CD4-positive, alpha-beta T cell (primary cell): ENCODE measurements at places on chromosomes 2 and 18.

GRCh38 chr2:71813807-71814470 is 333.7 kb downstream of the CYP26B1 start:
- DNase-seq: no peak

DNA sequence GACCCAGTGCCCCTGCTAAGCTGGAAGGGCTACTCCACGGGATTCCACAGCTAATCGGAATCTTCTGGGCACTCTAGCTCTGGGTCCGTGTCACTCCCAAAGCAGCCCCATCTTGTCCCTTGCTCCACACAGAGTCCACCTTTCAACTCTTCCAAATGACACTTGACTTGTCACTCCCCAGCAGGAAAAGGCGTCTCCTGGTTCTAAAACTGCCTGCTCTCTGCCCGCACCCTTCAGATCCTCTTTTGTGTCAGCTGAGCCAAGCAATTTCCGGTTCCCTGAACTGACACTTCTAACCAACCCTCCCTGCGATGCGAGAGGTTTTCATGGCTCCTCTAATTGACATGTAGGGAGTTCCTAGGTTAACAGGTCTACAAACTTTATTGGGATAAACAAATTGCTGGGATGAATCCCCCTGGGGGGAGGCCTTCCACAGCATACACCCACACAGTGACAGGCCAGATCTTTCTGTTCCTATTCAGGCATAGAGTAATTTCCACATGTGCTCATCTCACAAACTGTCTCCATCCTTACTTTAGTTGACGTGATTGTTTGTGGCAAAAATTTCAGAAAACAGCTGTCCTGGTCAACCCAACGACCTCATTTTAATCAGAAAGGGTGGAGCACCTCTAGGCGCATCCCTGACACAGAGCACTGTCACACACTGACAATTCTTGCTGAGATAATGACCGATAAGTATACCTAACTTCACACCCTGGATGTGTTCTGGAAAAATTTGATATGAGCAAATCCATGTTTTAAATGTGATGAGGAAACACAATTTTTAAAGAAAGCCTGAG is 104.9 kb downstream of the RBMS1 start:
- DNase-seq: peak; percentile 67

GRCh38 chr2:36361396-36361795 is 5.8 kb downstream of the CRIM1 start:
- no peak for DNase-seq

GRCh38 chr18:75134611-75134975 is 74.3 kb downstream of the PTGR3 start:
- no peak for DNase-seq

- DNase-seq: no peak
Observed at GRCh38 chr2:120887320-120887697, 151.6 kb downstream of the GLI2 start.

DNA sequence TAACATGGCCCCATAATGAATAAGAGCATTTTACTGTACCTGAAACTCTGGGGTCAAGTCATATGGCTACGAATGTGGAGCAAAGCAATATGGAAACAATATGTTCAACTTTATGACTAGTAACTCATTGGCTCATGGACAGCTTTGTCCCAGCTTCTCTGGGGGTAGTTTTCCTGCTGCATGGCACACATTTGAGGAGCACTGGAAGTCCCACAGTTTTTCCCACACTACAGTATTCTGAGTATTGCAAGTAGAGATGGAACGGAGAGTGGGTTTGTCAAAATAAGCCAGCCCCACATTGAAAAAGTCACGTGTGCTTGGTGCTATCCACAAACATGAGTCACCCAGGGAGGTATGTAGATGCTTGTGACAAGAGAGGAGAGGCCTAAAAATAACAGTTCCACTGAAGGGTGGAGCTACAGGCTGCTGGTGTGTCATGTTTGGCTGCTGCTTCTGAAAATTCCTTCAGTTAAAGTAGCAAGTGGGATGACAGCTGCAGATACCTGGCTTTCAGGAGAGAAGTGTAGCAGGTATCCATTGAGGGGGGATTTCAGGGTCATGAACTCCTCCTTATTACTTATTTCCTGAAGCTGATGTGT is 48.2 kb upstream of the CTAGE1 start:
- DNase-seq: no peak

- DNase-seq: no peak
Observed at GRCh38 chr2:138601458-138602165, 100.0 kb downstream of the SPOPL start.

- peak; percentile 37 for DNase-seq
Observed at GRCh38 chr2:151437630-151438029, 27.9 kb downstream of the RIF1 start.

- no peak for DNase-seq
Observed at GRCh38 chr2:65214843-65215242, 12.8 kb upstream of the ACTR2 start.

DNA sequence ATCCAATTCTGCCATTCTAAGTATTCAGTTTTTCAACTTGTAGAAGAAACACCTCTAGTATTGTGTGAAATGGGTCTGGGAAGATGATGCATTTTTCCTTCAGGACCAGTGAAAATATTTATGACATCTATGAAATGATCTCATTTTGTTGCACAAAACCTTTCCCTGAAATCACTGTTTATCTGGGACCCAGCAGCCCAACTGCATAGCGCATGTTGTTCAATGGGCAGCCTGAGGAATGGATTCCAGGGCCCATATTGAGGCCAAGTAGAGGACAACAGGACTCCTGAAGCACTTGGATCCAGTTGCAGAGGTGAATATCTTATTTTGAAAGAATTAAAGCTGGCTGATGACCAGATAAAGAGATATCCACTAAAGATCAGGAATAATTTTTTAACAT is 7.3 kb downstream of the RBMS1 start:
- DNase-seq: no peak

DNA sequence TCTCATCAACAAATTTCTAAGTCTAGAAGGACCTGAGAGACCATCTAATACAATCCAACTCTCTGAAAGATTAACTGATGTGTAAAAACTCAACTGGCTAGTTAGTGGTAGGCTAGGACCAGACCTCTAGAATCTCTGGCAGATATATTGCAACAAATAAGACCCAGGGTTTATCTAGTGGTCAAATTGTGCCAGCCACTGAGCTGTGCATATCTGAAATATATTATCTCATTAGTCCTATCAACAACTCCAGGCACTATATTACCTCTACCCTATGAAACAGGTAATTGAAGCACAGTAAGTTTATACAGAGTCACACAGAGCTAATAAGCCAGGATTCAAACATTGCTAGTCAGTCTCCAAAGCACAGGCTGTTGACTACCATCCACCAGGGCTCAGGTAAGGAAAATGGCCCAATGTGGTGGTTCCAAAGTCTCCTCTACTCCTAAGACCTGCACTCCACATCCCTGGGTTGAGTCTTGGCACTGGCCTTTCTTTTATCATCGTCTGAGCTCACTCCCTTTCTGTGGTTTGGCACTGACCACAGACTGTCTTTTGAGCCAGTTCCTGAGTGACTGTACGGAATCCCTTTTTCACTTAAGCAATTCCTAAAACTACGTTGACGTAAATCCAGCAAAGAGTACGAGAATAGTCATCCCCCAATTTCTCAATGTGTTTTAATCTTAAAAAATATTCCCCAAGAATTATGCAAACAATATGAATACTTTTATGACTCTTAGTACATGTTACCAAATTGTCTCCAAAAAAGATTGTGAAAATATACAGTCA is 11.9 kb upstream of the PID1 start:
- DNase-seq: no peak

DNA sequence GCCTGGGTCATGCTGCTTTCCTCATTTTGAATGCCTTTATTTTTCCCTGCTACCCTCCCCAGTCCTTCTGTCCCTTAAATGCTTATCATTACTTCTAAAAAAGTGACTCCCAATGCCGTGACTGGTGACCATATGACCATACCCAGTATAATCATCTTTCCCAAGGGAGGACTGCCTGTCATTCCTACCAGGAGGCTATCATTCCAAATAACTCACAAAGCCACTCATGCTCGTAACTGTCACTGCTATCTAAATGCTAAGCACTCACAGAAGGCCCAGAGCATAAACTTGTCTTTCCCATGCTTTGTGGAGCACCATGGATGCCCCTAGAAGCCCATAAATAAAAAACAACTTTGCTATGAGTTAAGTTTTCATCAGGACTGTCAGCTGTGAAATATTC is 38.7 kb upstream of the CREB1 start:
- no peak for DNase-seq

DNA sequence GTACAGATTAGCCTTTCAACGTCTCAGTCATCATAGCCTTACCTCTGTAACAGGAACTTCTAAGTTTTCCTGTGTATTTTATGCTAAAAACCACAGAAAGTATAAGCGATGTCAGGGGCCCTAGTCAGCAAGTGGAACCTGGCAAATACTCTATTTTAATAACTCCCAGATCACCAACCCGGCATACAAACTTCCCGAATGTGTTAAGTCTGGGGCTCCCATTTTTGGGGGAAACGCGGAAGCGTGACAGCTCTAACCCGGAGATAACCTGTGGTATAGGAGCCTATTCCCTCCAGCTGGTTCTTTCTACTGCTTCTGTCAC is 574 bp downstream of the NIFK start:
- DNase-seq: no peak

DNA sequence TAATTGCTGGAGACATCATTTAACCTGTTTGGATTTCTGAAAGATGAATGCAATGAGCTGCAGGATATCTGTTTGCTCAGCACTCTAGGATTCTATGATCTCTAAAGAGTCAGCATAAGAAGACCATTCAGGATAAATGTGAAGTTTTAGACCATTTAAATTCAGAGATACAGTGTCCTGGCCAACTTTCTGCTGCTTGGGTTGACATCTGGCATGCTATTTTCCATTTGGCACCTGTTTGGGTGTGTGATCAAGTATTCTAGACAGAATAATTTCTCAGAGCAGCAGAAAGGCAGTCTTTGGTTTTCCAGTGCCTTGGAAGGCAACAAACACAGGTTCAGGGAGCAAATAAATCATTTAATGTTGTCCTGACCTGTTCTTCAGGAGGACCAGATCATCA is 144.8 kb upstream of the NDUFV2 start:
- no peak for DNase-seq

DNA sequence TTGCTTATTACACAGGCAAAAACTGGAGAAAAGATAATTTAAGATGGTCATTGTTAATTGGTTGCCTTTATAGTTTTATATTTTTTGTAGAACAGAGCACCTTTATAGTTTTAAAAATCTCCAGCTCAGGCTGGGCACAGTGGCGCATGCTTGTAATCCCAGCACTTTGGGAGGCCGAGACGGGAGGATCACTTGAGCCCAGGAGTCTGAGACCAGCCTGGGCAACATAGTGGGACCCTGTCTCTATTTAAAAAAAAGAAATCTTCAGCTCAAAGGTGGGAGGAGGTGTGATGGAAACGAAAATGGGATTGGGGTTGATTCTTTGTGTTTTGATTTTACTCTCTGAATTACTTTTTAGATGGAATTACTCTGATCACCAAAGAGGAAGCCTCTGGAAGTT is 85.4 kb downstream of the XRCC5 start:
- DNase-seq: no peak

DNA sequence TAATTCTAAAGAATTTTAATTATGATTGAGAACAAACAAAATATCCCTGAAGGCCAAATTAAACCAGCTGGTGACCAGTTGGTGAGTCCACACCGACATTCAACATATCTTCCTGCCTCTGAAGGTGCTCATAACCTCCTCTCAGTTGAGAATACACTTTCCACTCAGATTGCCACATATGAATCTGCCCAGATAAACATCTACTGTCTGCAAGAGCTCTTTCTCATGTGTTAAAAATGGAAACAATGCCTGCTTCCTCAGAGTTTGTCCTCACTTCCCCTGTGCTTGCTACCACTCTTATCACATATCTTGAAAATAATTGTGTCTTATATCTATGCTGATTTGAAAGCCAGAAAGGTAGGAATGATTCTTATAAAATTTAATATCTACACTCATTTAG is 177.7 kb upstream of the GULP1 start:
- DNase-seq: no peak

DNA sequence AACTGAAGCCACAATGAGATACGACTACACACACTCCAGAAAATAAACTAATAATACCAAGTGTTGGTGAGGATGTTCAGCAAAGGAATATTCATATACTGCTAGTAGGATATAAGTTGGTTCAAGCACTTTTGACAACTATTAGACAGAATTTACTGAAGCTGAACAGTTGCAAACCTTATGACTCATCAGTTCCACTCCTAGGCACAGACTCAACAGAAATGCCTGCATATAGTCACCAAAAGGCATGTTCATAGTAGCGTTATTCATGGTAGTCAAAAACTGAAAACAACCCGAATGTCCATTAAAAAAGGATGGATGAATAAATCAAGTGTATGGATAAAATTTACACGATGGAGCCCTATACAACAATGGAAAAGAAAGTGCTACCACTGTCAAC is 232.0 kb downstream of the ANAPC1 start:
- no peak for DNase-seq

DNA sequence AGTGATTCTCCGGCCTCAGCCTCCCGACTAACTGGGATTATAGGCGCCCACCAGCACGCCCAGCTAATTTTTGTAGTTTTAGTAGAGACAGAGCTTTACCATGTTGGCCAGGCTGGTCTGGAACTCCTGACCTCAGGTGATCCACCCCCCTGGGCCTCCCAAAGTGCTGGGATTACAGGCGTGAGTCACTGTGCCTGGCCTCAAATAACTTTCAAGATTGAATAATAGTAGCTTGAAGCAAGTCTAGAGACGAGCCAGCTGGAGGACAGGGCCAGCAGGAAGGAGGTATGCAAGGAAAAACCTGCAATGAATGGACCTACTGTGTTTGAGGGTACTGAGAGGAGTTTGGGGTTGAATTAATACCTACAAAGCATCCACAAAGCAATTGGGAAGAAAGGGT is 87.5 kb downstream of the MSH2 start:
- no peak for DNase-seq

DNA sequence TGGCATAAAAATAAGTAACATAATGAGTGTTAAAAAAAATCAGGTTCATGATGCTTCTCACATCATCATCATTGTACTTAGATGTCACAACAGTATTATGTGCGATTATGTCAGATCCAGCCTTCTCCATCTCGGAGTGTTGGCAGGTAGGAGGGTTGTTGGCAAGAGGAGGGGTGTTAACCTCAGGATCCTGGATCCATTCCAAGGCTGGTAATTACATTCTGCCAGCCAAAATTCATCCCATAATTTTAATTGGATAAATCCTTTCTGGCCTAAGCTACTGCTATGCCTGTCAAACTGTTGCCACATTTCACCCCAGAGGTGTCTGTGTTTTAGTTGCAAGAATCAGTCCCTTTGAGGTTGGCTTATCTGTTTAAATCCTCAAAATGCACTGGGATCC is 891 bp upstream of the FTCDNL1 start:
- DNase-seq: no peak

DNA sequence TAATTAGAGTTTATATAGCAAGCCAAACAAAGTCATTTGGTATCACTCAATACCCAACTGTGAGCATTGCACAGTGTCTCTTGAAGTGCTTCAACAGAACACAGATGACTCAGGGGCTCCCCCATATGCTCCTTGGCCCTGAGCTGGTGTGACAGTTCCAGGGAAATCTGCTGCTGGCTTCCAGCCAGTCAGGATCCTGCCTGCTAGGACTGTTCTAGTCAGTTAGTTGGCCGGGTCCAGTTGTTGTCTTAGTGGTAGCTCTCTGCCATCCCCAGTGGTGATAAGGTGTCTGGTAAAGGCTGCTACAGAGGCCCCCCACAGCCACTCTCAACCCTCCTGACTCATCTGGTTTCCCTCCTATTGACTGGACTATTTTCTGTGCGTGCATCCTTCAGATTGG is 100.3 kb downstream of the IRS1 start:
- DNase-seq: no peak

GRCh38 chr2:232779934-232780333 is 3.6 kb upstream of the KCNJ13 start:
- DNase-seq: no peak

GRCh38 chr18:23237524-23238151 is 102.4 kb downstream of the CABLES1 start:
- DNase-seq: no peak
